ENCODE measurements at places on chromosomes 7 and 10. TPM values are rescaled to one million over a fixed set of nuclear protein-coding genes. Genes with fewer than 3 reads are reported as not detected.
A peak's percentile ranks its signal among the peaks of the same experiment; 100 is the strongest.

DNA sequence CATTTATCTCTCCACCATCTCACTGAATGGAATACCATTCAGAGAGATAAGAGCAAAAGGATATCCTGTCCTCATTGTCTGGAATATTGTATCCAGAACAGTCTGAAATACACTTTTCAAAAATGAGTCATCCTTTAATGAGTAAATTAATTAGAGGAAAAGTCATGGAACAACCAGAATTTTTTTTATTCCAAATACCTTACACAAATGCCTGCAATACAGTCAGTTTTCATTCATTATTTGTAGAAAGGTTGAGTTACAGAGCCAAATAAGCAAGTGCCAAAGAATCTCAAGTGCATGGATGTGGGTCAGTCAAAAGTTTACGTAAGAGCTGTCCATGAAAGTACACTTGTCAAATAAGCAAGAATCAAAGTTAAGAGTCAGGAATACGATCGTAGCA, 482.6 kb downstream of the IPMK start:
- no peak for DNase-seq

- DNase-seq = no peak
Measured at GRCh38 chr7:51080216-51080615, 236.4 kb downstream of the COBL start.

DNA sequence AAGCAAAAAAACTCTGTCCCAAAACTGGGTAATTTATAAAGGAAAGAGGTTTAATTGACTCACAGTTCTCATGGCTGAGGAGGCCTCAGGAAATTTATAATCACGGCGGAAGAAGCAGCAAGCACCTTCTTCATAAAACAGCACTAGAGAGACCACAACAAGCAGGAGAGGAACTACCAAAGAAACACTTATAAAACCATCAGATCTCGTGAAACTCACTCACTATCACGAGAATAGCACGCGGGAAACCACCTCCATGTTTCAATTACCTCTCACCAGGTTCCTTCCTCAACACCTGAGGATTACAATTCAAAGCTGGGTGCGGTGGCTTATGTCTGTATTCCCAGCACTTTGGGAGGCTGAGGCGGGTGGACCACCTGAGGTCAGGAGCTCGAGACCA, 48.5 kb downstream of the PDIA4 start:
- DNase-seq = no peak

The C7orf57 gene
- 0.09 TPM for polyA plus RNA-seq

- DNase-seq = peak; percentile 58
Measured at GRCh38 chr7:100190048-100190711, 12.5 kb downstream of the STAG3 start.

The CPN1 gene
- 0.29 TPM for polyA plus RNA-seq

- DNase-seq = no peak
Measured at GRCh38 chr7:100791881-100792666, 35.2 kb downstream of the EPHB4 start.
